ENCODE measurements at places on chromosomes 3 and 15. TPM values are rescaled to one million over a fixed set of nuclear protein-coding genes. Genes with fewer than 3 reads are reported as not detected.

The HEG1 gene
- 11.4 TPM for total RNA-seq

DNA sequence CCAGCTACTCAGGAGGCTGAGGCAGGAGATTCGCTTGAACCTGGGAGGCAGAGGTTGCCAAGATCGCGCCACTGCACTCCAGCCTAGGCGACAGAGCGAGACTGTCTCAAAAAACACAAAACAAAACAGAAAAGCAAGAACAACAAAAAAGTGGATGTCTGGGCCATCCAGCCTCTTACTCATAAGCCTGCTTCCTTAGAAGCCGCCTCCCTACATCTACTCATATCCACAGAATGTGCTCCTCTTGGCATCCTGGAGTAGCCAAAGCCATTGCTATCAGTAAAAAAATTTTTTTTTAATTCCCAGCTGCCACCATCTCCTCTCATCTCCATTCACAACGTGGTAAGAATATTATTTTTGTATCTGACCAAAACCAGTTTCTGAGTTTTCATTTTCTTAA is 10.8 kb downstream of the ZSCAN2 start:
- DNase-seq: no peak

GRCh38 chr15:53611145-53611920 is 148.1 kb downstream of the WDR72 start:
- DNase-seq: no peak

GRCh38 chr3:4744405-4745234 is 234.6 kb upstream of the BHLHE40 start:
- DNase-seq: no peak

All from neural progenitor cell (in vitro differentiated cells).